ENCODE measurements at places on chromosomes 5 and 9.

DNA sequence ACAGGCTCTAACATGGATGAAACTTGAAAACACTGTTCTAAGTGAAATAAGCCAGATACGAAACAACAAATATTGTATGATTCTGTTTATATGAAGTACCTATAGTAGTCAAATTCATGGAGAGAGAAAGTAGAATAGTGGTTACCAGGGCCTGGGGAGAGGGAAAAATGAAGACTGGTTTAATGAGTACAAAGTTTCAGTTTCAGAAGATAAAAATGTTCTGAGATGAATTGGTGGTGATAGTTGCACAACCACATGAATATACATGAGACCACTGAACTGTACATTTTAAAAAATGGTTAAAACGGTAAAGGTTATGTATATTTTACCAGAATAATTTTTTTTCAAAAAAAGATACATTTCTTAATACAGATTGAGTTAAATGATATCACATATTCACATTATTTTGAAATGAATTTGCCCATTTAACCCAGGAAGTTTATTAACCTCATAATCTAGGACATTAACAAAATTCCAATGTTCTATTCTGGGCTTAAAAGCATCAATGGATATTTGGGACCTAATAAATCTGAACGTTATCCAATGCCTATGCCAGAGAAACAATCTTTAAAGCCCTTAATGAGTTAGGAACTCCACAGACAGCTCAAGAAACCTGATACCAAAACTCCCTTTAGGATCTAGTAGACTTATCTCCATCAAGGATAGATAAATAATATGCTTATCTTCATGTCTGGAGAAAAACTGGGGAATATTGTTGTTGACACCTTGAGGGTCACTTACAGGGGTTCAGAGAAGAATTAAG lies 521.3 kb downstream of the EFNA5 start:
- no peak for DNase-seq

DNA sequence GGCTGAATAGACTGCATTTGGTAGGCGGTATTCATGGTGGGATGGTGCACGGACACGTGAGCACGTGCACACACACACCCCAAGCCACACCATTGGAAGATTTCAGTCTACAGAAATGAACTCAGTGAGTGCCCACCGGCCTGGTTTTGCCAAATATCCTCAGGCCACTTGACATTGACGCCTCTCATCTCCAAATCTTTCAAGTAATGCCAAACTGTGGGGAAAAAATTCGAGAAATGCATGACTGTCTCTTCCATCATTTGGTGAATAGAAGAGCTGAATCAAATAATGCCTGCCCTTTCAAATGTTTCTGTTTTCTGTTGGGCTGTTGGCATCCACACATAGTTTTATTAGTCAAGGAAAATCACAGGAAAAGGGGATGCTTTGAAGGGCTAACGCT lies 182.3 kb upstream of the EFNA5 start:
- no peak for DNase-seq

- no peak for DNase-seq
Observed at GRCh38 chr5:80867233-80867632, 92.9 kb upstream of the RASGRF2 start.

DNA sequence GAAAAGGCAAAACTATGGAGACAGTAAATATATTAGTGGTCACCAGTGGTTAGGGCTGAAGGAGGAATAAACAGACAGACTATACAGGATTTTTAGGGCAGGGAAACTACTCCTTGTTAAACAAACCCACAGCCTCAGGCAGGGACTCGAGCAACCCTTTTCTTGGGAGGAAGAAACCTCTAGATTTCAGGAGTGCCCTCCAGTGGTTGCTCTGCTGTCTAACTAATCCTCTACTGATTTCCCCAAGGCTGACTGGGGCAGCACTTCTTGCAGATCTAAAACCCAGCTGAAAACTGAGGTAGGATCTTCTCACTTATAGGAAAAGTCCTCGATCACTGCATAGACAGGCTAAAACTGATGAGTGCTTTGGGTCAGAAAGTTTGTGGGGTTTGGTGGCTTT lies 176.8 kb downstream of the ISOC1 start:
- DNase-seq, result no peak

GRCh38 chr5:151643388-151643787 lies 43.3 kb downstream of the SPARC start:
- no peak for DNase-seq

DNA sequence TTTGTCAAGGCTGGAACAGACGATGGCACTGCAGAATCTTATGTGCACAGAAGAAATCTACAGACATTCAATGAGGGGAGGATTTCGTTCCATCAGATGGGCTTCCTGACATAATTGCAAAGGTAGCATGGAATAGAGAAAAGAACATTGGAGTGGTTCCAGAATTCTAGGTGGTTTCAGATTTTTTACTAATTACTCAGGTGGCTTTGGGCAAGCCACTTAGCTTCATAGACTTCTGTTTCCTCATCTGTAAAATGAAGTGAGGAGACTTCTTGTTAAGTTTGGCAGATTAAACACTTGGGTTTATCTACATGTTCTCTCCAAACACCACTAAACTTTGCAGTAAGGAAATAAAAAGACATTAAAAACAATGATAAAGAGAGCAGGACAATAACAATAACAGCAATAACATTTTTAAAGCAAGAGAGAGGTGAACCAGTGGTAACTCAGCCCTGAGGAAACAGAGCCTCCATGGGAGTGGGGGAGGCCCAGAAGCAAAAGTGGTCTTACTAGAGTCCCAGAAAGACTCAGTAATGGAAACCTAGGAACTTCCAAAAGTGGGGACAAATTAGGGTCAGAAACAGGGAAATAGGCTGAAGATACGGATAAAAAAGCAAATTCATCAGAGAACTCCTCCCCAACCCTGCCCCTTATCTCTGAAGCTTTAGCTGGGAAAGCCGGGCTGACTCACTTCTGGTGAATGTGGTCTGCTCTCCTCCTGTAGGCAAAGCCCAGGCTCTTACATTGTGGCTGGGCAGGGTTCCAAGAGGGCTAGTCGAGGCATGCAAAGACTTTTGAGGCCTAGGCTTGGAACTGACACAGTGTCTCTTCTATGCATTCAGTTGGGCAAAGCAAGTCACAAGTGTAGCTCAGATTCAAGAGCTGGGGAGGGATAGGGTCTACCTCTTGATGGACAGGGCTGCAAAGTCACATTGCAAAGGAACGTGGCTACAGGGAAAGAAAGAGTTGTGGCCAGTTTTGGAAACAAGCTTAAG lies 11.8 kb upstream of the ACTBL2 start:
- DNase-seq, result peak; percentile 77

- DNase-seq, result no peak
Observed at GRCh38 chr5:151406322-151406947, 41.0 kb upstream of the SLC36A1 start.

DNA sequence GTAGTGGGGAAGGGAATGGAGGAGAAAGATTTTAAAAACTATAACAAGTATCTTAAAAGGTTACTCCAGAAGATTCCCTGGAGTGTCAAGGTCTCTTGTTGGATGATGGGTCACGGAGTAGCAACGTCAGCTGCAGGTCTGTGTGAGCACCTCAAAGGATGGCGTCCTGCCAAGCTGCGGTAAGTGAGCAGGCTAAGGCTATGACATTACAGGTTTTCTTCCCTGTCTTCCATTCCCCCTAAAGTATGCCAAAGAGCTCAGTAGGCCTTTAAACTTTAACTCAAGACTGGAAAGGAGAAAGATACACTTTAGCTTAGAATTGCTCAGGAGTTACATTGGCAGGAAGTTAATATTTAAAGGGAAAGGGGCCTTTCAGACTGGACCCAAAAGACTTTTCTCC lies 17.5 kb downstream of the SPOCK1 start:
- DNase-seq, result no peak

DNA sequence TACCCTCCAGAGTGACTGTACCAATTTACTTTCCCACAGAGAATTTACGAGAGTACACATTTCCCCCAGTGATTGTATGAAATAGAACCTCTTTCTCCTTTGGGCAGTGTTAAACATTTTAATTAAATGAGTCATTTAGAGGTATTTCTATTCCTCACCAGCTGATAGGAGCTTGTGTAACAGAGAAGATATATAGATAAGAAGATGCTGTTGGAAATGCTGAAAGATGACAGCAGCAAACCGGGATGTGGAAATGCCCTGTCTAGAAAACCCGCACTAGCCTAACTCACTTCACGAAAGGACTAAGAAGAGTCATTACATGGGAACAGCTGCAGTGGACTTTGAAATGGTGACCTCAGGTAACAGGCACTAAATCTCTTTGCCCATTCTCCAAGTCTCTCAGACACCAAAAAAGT lies 68.3 kb downstream of the LPAR1 start:
- no peak for DNase-seq

- peak; percentile 40 for DNase-seq
Observed at GRCh38 chr5:74903165-74903787, 37.1 kb upstream of the FAM169A start.

DNA sequence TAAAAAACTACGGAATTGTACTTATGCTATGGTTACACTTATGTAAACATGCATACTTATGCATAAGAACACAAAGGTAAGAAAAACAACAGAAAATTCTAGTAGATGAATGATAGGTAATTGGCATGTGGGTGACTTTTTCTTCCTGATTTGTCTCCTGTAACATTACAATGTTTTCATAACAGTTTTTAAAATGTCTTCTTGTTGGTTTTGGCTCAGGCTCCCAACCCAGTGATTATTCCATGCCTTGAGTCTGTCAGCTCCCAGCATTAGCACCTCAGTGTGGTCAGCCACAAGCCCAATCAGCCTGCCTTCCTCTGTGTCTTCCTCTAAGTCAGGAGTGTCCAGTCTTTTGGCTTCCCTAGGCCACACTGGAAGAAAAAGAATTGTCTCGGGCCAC lies 7.9 kb upstream of the FOXE1 start:
- no peak for DNase-seq

- no peak for DNase-seq
Observed at GRCh38 chr9:136147890-136148714, 29.4 kb upstream of the TMEM250 start.

DNA sequence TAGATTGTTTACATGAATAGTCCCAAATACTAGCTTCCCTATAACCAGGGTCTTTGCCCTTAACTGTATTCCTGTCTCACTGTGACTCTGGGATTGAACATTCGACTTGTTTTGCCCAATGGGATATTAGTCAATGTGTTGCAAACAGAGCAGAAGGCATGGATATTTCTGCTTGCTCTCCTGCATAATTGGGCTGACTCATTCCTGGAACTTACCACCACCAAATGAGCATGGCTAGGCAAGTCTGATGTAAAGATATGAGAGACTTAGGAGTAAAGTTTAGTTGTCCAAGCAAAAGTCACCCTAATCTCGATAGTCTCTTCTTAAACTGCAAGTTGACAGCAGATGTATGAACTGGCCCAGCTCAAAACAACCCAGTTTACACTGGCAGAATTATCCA lies 273.5 kb upstream of the CCNG1 start:
- no peak for DNase-seq

- DNase-seq, result peak; percentile 42
Observed at GRCh38 chr5:5421149-5421960, 1.1 kb upstream of the ICE1 start.

- DNase-seq, result no peak
Observed at GRCh38 chr5:38739011-38739704, 106.7 kb upstream of the OSMR start.

DNA sequence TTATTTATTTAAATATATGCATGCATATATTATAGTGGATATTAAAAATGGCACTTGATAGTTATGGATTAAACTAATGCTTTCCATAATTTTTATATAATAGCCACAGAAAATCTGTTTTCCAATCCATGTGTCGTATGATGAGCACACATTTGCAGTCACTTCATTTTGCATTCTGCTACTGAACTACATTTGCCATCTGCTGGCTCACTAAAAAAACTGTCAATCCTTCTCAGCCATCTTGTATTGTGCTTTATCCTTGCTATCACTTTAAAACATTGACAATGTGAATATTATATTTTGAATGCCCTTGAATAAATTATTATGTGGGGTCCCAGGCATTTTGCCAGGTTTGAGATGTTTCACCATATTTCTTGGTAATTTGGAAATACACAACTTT lies 586.6 kb downstream of the DNAH5 start:
- no peak for DNase-seq

GRCh38 chr9:20043461-20043860 lies 254.6 kb upstream of the SLC24A2 start:
- DNase-seq, result no peak

GRCh38 chr5:89673019-89673418 lies 736.5 kb downstream of the CETN3 start:
- no peak for DNase-seq

DNA sequence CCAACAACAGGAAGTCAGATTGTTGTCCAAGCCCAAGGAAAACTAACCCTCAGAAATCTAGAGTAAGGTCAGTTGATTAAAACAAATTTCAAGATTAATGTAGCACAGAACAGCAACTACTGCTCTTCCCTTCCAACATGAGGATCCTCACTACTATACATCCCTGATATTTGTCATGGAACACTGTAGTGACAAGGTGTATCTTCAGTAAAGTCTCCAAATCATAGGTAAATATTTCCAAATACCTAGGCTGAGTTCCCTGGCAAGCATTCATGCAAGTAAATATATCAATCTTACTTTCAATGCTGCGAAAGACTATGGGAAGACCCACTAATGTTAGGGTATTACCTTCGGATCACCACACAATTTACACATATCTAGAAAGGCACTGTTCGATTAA lies 986.9 kb upstream of the ARRDC3 start:
- no peak for DNase-seq

DNA sequence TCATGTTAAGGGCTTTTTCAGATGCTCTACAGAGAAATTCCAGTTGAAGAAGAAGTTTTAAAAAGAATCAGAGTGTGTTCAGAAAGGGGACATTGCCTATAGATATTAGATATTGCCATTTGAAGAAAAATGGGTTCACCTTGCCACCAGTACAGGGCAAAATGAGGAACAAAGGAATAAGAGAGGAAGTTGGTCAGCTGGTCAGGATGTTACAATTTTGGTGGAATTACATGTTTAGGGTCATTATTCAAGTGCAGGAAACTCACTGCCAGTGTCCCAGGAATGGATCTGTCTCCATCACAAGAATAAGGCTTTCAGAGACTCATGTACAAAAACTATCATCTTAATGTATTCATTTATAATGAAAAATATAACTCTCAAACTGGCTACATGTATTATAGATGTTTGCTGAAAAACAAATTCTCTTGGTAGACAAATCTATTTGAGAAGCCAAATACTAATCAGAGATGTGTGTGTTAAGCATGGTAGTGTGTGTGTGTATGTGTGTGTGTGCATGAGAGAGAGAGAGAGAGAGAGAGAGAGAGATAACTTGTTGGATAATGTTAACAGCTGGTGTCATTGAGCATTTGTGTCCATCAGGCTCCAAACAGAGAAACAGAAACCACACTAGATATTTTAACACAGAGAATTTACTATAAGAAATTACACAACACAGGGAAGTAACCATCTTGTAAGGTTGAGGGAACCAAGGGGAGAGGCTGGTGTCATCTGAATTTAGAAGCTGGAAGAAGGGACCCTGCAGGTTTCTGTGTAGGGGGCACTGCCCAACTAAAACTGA lies 5.0 kb upstream of the C1QTNF3 start:
- DNase-seq, result no peak

Measured in CD4-positive, alpha-beta T cell treated with Interleukin-17A for 4 hours (primary cell).